Suprapubic skin (tissue), 4 donors: ENCODE measurements at places on chromosomes 11 and 22. TPM values are rescaled to one million over a fixed set of nuclear protein-coding genes. Genes with fewer than 3 reads are reported as not detected.

Gene CRKL
- 74.5 TPM for total RNA-seq

Gene NPAS4
- not detected for total RNA-seq

Gene TRPM5
- not detected for total RNA-seq

Gene SYT12
- total RNA-seq, result 0.64 TPM

Gene TMEM179B
- 52.7 TPM for total RNA-seq

Gene DCHS1
- total RNA-seq, result 4.5 TPM
